Right ventricle myocardium superior (tissue), 1 donor: ENCODE measurements at places on chromosomes 7 and 10.

GRCh38 chr7:17054206-17054605, 172.4 kb upstream of the AGR3 start:
- DNase-seq, result no peak

GRCh38 chr7:2646680-2647571, 15.1 kb downstream of the TTYH3 start:
- no peak for DNase-seq

DNA sequence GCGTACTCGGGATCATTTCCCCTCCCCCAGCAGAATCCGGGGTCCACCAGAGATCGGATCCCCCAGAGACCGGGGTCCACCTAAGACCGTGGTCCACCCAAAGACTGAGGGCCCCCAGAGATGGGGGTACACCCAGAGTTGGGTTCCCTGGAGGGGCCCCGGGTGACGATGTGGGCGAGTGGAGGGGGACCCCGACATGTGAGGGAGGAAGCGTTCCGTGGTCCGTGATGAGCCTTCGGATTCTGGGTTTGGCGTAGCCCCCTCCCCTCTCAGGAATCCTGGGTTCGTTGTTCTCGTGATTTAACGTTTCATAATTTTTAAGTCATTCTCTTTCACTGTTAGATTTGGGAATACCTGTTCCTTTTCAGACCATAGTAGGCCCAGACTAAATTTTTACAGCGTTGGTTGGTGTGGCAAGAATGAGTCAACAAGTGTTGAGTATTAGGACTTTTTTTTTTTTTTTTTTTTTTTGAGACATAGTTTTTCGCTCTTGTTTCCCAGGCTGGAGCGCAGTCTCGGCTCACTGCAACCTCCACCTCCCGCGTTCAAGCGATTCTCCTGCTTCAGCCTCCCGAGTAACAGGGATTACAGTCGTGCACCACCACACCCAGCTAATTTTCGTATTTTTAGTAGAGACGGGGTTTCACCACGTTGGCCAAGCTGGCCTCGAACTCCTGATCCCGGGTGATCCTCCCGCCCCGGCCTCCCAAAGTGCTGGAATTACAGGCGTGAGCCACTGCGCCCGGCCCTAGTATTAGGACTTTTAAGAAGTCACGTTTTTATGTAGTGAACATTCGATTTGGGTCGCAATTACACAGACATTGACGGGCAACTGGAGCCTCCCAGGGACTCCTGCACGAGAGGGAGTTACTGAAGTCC, 672 bp downstream of the GTPBP4 start:
- no peak for DNase-seq

- DNase-seq, result no peak
These were observed 219.0 kb downstream of the TRIL start for GRCh38 chr7:28739128-28739527.

- no peak for DNase-seq
These were observed 44.3 kb upstream of the CABCOCO1 start for GRCh38 chr10:61618388-61618961.

- no peak for DNase-seq
These were observed 34.2 kb downstream of the DNAJC12 start for GRCh38 chr10:67803588-67804394.

DNA sequence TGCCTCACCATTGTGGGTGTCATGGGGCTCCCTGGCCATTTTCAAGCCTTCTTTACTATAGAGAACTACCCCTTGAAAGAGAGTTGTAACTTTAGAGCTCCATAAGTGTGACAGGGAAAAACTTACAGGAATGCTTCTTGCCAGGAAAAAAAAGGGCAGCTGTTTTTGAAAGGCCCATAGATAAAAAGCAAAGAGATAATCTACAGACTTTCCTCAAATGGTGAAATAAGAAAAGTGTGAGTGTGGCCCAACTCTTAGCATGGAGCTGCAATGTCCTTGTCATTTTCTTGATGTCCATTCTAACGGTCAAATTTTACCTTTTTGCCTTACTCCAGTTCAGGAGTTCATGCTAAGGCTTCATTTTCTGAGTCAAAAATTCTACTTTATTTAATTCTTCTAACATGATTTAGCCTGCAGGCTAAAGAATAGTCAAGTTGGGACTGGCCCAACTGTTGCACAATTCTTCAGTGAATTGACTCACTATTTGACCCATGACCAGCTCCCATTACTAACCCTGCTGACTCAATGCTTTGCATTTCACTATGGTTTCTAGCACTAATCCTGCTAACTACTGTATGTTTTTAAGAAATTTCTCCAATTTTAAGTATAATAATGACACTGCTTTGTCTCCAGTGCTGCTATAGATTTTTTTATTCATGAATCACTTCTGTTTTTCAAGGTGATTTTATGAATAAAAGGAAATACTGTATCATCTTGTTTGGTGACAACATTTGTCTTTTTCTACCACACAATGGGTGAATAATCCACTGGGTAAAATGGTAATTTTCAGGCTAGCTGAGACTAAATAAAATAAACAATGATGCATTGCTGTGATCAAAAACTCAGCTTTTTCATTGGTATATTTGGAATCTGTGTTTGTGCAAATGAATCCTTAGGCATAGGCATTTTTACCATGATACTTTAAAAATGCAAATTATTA, 41.4 kb upstream of the SGCE start:
- no peak for DNase-seq

DNA sequence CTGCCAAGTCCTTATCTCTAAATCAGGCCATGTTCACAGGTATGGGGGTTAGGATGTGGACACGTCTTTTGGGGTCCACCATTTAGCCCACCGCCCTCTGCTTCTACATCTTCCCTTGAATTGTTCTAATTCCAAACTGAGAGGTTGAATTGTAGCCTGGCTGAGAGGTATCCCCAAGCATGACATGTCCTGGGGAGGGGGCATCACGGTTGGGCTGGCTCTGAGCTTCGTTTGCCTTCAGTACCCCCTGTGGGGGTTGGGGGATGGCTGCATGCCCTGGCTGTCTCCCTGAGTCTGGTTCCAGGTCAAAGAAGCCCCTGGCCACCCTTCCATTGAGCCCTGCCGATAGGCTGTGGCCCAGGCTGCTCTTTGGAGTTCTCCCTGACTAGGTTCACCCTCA, 204.6 kb downstream of the GLRX3 start:
- no peak for DNase-seq

DNA sequence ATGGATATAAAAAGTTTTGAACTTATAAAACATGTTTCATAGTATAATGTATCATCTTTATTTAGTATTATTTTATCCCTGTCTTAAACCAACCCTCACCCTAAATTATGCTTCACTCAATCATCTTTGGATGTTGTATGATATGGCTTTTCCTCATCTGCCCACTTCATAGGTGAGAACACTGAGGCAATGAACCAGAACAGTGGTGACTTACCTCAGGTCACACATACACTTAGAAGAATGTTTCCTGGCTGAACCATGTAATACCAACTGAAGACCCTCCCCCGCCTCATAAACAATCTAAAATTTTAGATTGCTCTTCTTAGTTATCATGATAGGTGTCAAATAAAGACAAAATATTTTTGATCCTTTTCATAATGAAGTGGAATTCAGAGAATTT, 22.6 kb upstream of the STOX1 start:
- DNase-seq, result no peak

- peak; percentile 43 for DNase-seq
These were observed 64.0 kb upstream of the DUSP5 start for GRCh38 chr10:110433740-110434139.

DNA sequence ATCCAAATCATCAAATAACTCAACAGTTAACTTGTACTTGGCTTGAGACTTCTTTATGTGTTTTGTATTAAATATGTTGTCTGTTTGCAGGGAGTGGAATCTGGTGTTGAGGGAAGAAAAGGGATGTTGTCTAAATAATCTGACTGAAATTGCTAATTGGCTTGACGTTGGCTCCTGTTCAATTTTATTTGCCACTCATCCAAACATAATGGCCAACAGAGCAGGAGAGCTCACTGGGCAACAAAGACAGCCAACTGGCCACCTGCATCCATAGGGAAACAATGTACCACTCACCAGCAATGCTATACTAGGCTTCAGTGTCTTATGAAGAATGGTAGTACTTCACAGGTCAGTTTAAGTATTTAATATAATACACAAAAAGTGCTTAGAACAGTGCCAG, 80.5 kb downstream of the FAM13C start:
- no peak for DNase-seq

DNA sequence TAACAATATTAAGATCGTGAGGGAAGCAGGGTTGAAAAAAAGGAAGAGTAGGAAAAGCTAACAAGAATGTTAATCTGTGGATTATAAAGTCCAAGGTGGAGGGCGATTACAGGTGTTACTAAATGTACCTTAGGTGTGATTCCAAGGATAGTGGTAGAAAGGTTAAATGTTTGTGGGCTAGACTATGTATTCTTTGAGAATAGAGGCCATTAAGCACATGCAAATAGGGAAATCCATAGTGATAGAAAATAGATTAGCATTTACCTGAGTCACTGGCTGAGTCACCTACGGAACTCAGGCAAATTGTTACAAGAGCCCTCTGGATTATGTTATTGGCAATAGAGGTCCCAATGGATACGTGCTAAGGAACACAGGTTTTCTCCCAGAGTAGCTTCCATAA, 9.0 kb downstream of the MGAM2 start:
- DNase-seq, result no peak

DNA sequence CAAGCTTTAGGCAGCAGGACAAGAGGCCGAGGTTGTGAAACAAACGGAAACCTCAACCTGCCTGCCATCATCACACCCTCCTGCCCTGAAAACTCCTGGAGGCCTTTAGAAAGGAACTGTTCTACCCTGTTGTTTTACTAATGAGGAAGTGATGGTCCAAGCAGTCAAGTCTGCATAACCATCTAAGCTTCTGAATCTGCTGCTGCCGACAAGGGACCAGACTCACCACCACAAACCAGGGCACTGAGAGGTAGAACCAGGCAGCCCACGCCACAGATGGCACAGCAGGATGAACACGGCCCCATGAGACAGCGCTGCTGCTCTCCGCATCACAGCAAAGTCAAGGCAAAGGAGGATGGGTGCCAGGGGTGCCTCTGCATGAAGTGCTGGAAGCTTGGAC, 209.4 kb downstream of the CELF2 start:
- DNase-seq, result no peak

DNA sequence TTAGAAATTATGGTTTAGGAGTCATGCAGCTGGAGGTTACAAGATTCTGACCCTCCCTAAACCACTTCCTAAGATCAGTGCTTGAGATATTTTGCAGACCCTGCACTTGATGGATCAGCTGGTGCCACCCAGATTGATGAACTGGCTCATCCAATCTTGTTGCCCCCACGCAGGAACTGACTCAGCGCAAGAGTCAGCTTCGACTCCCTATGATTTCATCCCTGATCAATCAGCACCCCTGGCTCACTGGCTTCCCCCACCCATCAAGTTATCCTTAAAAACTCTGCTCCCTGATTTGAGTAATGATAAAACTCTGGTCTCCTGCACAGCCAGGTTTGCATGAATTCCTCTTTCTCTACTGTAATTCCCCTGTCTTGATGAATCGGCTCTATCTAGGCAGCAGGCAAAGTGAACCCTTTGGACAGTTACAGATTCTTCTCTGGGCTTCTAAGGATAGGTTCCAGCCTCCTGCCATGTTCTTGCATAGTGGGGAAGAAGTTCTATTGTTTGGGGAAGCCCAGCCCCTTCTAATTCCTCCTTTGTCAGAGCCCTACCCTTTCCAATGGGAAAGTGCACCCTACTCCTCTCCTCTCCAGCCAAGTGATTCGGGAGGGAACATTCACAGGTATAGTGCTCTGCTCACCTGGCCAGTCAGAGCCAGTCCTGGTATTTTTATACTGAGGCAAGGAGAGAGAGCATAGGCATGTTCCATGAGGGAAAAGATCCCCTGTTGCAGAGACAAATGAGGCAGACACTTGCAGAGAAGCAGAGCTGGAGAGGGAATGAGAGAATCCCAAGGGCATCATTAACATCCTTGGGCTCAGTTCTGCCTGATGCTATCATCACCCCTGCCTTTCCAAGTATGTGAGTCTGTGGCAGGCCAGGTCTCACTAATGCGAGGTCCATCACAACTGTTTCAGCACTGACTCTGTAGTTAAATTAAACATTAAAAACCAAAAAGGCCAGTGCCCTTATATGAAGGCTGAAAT, 224.4 kb upstream of the GALNT17 start:
- DNase-seq, result no peak

DNA sequence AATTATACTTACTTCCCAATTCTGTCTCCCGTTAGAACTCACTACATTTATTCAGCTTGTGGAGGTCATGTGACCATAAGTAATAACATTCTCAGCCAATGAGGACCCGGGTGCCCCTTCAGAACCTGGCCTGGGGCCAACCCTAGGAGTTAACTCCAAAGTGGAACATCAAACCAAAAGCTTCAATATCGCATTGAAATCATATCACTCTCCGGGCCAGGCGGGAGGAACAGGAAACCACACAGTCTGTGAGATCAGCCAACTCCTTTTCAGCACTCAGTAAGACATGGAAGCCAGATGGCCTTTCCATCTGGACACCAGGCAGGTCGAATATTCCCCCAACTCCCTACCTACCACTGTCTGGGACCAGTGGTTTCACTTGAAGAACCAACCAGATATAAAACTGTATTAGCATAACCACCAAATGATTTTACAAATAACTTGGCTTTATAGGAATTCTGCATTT, 5.5 kb downstream of the CREB3L2 start:
- peak; percentile 73 for DNase-seq

GRCh38 chr7:71404726-71405345, 272.9 kb downstream of the GALNT17 start:
- DNase-seq, result no peak

- DNase-seq, result no peak
These were observed 22.7 kb upstream of the TRUB1 start for GRCh38 chr10:114915294-114915693.

GRCh38 chr7:16739863-16740622, 13.5 kb upstream of the TSPAN13 start:
- DNase-seq, result no peak

GRCh38 chr7:124692425-124692824, 73.2 kb downstream of the GPR37 start:
- DNase-seq, result no peak

GRCh38 chr10:100508691-100509150, 10.9 kb downstream of the SEC31B start:
- no peak for DNase-seq

DNA sequence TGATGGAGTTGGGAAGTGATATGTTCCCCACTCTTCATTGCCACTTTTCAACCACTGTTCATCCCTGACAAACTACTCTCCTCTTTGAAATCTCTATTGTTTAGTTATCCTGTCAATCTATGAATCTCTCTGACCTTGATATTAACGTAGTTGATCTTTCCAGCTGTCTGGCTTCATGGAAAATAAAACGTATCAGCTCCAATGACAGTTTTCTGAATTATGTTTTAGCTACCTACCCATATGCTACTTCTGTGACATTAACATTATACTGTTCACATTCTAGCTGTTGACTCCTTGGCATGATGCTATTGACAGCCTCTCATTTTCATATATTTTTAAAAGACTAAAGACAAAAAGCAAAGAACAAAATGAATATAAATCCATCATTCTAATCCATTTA, 53.3 kb downstream of the PCLO start:
- no peak for DNase-seq

DNA sequence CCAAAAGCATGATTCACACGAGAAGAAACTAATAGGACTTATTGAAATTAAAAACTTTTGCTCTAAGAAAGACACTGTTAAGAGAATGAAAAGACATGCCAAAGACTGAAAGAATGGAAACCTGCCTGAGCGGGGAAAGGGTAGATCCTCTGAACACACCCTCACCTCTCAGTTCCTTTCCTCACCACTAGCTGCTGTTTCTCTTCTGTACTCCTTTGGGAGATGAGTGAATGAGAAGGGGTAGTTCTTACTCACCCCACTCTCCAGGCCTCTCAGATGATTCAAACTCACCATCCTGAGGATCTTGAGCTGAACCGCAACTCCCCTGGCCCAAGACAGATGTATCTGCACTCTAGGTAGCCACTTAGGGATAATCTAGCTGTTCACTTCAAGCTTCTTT, 41.9 kb downstream of the IQUB start:
- no peak for DNase-seq
